ENCODE measurements at places on chromosomes 13 and 19.
A peak's percentile ranks its signal among the peaks of the same experiment; 100 is the strongest.

- no peak for DNase-seq
These were observed 91.0 kb upstream of the MAB21L1 start for GRCh38 chr13:35567406-35567980.

DNA sequence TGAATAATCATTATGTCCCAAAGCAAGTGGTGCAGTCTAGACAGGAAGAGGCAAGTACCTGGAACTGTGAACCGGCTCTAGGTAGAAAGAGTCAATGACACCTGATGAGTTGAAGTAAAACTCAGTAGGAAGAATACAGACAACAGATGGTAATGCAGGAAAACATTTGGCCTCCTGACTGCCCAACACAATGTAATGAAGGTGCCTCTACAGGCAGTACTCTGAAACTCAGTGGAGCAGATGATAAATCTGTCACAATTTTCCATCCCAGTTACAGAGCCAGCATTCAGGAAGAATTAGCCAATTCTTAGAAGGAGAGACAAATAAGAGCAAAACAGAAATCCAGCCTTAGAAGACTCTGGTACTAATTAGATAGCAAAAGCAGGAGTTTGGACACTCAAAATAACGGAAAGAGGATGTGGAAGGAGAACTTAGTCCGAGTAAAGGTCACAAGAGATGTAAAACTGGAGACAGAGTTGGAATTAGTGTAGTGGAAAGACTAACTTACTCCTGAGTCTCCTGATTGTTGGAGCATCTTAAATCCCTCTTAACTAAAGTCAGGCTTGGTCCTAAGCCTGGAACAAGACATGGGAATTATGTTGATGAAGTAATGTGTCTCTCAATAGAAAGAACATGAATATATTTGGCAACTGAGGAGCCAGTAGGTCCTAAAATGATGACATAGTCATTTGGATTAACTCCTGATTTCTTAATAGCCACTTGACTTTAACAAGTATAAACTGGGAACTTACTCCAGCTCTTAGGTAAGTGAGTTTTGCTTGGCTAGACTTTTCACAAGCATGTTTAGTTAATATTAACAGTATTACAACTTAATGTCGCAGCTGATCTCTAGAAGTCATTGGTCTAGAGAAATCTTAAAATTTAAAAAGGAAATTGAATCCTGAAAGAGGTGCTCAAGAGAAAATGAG lies 457.3 kb upstream of the MIR17HG start:
- DNase-seq, result no peak

DNA sequence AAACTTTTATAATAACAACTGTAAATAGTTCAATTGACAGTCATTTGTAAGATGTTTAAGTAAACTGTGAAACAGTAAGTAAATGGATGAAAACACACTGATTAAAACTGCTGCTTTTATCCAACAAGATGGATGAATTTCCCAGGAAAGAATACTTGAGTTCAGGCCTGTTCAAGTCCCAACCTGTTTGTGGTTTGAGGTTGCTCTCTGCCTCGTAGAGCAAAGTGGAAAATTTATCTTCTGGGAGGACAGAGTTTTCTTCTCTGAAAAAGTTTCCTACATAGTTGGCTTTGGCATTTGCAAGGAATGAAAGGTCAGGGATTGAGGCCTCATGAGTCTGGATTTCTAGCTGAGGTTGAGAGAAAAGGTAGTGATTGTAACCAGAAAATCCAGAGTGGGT lies 15.2 kb upstream of the ZNF543 start:
- no peak for DNase-seq

GRCh38 chr13:27104606-27105005 lies 67.0 kb downstream of the USP12 start:
- no peak for DNase-seq

GRCh38 chr13:103754783-103755182 lies 688.6 kb upstream of the SLC10A2 start:
- no peak for DNase-seq

DNA sequence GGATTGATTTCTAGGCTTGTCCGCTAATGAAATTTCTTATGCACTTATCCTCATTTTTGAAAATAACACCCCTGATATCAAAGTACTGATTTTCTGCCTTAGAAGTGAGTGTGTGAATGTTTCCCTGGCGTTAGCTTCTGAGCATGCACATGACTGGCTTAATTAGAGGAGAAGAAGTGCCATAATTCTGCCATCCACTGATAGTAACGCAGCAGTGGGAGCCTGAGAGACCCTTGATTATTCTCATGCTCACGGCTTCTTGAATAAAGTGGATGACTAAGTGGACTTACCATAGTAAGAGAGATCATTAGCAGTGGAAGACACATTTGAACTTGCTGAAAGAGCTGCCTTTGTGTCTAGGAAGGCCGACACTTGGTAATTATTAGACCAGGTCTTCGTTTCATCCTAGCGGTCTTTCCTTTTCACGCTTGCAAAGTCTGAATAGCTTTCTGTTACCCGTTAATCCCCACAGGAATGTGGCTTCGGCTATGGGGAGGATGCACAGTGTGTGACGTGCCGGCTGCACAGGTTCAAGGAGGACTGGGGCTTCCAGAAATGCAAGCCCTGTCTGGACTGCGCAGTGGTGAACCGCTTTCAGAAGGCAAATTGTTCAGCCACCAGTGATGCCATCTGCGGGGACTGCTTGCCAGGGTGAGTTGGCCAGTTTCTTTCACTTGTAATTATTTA lies 45.3 kb downstream of the TNFRSF19 start:
- no peak for DNase-seq

- DNase-seq, result peak; percentile 92
These were observed 96.6 kb downstream of the SIPA1L3 start for GRCh38 chr19:38003438-38004185.

- DNase-seq, result no peak
These were observed 8.0 kb upstream of the ZNF443 start for GRCh38 chr19:12448808-12449207.

GRCh38 chr13:48532256-48532505 lies 699 bp downstream of the RCBTB2 start:
- DNase-seq, result no peak

- DNase-seq, result no peak
These were observed 59.6 kb downstream of the USP12 start for GRCh38 chr13:27112006-27112405.

DNA sequence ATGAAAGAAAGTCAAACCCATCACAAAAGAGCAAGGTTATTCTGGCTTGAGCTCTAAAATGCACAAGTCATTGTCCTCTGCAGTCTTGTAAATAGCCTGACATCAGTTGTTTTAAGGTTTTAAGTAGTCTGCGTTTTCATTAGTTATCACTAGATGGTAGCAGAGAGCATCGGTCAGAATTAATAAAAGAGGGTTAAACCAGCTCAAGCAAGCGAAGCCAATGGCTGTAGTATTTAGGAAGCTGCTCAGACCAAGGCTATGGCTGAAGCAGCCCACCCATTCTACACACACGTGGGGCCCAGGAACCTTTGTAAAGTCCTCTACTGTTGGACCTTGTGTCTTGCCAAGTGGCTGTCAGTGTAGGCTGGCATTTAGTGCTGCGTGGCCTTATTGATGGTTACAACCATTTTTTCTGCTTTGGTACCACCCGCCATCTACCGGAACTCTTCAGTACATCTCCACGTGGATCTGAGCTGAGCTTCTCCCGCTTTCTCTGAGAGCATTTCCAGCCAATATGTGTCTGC lies 13.3 kb upstream of the ZNF57 start:
- DNase-seq, result peak; percentile 90

DNA sequence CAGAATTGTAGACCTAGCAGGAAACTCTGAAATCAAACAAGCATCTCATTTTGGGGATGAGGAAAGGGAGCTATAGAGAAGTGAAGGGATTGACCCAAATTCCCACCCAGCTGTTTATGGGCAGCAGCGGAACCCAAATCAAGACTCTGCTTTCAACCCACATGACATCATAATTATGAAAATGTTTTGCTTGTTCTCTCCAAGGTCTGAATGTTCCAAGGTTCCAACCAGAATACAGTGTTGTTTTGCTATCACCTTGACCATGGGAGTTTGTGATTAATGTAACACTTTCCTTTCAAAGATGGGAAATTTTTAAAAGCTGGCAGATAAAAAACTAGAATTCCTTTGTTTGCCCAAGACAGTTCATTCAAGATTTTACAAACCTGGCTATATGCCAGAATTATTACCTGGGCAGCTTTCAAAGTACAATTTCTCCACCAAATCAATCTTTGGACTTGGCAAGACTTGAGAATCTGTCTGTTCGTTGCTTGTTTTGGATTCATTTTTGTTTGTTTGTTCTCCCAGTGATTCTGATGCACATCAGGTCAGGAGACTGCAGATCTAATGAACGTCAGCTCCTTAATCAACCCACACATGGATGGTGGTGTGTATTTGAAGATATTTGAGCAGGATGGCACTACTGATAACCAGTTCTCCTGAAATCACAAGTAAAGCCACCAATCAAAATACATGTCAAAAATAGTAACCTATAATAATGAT lies 322.7 kb downstream of the FOXO1 start:
- no peak for DNase-seq

DNA sequence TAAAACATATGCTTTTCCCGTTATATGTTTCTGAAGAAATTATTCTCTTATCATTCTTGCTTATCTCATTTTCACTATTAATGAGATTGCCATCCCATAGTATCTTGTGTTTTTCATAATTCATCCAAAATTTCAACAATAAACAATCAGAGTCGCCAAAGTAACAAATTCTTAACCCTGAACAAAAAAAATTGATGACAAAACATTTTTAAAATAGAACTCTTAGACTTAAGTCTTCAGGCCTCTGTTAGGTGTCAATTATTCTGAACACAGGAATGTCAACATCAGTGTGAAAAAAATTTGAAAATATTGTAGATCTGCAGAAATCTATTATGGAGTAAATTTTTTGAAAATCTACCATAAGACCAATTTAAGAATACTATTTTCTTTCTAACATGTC lies 37.4 kb downstream of the NEK5 start:
- no peak for DNase-seq

DNA sequence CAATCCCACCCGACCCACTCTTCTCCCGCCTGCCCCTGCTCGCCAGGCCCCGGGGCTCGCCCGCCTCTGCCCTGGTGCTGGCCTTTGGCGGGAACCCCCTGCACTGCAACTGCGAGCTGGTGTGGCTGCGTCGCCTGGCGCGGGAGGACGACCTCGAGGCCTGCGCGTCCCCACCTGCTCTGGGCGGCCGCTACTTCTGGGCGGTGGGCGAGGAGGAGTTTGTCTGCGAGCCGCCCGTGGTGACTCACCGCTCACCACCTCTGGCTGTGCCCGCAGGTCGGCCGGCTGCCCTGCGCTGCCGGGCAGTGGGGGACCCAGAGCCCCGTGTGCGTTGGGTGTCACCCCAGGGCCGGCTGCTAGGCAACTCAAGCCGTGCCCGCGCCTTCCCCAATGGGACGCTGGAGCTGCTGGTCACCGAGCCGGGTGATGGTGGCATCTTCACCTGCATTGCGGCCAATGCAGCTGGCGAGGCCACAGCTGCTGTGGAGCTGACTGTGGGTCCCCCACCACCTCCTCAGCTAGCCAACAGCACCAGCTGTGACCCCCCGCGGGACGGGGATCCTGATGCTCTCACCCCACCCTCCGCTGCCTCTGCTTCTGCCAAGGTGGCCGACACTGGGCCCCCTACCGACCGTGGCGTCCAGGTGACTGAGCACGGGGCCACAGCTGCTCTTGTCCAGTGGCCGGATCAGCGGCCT lies 4.1 kb downstream of the LRFN3 start:
- no peak for DNase-seq

DNA sequence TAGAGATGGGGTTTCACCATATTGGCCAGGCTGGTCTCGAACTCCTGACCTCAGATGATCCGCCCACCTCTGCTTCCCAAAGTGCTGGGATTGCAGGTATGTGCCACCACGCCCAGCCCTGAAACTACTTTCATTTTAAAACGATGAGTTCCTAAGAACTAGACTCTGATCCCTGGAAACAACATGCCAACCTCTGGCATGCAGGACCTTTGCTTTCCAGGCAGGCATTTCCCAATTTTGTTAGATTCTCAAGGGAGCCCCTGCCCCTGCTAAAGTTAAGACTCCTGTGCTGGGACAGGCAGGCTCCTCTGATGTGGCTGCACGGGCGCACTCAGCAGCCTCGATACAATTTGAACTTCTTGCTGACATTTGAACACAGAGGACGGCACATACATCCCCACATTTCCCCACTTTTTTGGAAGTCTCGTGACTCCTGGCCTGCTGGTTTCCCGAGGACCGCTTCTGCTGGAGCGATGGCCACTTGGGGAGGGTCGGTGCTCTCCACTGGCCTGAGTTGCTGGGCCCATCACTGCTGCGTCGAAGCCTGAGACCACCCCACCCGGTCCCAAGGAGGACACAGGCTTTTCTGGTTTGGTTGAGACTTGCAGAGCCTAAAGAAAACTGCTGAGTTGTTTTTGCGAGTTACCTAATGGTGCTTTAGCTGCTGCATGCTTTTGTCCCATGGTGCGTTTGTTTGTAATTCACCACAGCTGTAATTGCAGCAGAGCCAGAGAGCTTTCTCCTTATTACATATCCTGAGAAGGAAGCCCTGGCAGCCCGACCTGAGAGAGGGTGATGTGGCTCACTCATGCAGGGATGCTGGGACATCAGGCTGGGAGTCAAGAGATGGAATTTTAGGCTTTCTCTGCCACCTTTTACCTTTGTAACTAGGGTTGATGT lies 8.2 kb downstream of the ATP11A start:
- DNase-seq, result no peak

- no peak for DNase-seq
These were observed 55.2 kb upstream of the UQCRFS1 start for GRCh38 chr19:29268103-29268502.

GRCh38 chr13:100195568-100195967 lies 106.7 kb downstream of the PCCA start:
- DNase-seq, result no peak

DNA sequence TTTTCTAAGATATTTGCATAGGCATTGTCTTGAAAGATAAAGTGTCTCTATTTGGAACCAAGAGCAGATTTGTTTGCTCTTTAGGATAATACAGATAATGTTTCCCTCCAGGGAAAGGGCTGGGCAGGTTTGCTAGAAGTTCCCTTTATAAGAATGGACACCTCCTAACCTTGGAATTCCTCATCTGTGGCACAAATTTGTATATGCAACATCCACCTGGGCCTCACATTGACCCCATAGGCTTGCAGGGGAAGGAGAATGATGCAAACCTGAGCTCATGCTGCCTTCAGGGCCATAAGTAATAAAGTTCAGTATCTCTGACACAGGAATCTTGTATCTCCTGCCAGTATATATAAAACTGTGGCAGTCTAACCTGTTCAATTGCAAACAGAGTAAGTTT lies 508.4 kb upstream of the MIR17HG start:
- DNase-seq, result no peak

- DNase-seq, result no peak
These were observed 22.2 kb upstream of the SIAH3 start for GRCh38 chr13:45873491-45874325.

Data from SHP77 treated with DMSO at 0.1 percent for 48 hours (cell line).